HFF-Myc (cell line): ENCODE measurements at places on chromosomes 6 and 20.

GRCh38 chr6:160737934-160738333 is 35.9 kb downstream of the PLG start:
- DNase-seq, result no peak

DNA sequence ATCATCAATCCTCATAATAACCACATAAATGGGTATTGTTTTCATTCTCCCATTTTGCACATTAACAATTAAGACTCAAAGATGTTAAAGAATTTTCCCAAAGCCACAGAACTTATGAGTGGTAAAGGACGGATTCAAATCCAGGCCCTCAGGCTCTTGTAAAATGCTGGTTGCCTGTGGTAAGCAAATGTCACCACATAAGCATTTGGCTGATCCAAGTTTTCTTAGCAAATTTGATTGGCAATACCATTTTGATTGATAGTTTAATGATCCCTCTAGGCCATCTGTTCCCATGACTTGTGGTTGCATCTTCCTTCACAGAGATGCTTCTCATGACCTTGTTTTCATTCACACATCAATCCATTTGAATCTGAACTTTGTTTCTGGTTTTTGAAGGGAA is 252.0 kb upstream of the RIN2 start:
- no peak for DNase-seq

DNA sequence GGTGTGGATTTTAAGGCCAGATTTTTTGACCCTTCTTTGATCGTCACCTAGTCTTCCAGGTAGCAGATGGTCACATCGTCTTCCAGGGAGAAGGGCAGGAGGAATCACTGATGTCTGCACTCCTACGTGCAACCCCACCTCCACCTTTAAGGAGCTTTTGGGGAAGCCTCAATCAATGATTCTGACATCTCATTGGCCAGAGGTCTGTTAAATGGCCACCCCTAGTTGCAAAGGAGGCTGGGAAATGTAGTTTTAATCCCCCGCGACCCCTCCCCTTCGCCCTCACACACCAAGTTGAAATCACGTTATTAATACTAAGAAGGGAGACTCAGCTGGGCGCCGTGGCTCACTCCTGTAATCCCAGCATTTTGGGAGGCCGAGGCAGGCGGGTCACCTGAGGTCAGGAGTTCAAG is 151.4 kb downstream of the BCAS1 start:
- DNase-seq, result no peak

- DNase-seq, result no peak
Observed at GRCh38 chr6:129212081-129212480, 329.1 kb downstream of the LAMA2 start.

DNA sequence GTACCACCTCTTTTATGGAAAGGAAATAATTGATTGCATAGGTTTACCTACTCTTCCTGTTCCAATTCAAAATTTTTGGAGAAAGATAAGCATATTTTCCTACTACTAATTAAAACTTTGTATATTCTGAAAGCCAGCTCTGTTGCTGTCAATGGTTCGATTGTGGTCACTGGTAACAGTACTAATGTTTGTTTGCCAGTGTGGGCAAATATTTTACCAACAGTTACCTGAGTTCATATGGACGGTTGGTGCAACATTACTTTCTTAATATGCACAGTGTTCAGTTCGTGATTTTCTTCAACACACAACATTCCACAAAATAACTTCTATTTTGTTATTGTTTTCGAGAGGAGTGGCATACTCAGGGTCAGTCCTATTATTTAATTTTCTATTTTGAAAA is 17.1 kb upstream of the CTAGE9 start:
- no peak for DNase-seq
